ENCODE measurements at places on chromosomes 16 and 17. TPM values are rescaled to one million over a fixed set of nuclear protein-coding genes. Genes with fewer than 3 reads are reported as not detected.
A peak's percentile ranks its signal among the peaks of the same experiment; 100 is the strongest.

TBX6 gene
- total RNA-seq: 1.0 TPM

ASPA gene
- 2.5 TPM for total RNA-seq

DNA sequence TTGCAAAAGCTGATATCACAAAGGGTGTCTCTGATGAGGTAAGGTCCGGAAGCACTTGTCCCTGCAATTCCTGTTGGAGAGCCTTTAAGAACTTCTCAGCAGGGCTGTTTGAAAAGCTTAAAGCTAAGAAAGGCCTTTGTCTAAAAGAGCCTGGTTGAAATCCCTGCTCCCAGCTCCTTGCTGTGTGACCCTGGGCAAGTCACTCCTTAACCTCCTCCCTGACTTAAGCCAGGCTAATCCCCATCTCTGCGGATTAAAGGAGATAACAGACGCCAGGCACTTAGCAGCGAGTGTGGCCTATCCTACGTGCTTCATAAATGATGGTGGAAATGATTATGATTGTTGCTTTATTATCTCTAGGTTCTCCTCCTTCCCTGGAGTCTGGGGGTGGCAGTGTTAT is 368.0 kb upstream of the RBFOX1 start:
- DNase-seq: no peak

IGF2BP1 gene
- total RNA-seq: not detected

GRCh38 chr17:75872434-75873351 is 5.7 kb downstream of the TRIM47 start:
- DNase-seq: peak; percentile 89

GRCh38 chr17:41734949-41735313 is 488 bp upstream of the HAP1 start:
- no peak for DNase-seq

GRCh38 chr17:76946111-76946771 is 78.0 kb downstream of the MGAT5B start:
- DNase-seq: no peak

TUBG1 gene
- 49.1 TPM for total RNA-seq

DNA sequence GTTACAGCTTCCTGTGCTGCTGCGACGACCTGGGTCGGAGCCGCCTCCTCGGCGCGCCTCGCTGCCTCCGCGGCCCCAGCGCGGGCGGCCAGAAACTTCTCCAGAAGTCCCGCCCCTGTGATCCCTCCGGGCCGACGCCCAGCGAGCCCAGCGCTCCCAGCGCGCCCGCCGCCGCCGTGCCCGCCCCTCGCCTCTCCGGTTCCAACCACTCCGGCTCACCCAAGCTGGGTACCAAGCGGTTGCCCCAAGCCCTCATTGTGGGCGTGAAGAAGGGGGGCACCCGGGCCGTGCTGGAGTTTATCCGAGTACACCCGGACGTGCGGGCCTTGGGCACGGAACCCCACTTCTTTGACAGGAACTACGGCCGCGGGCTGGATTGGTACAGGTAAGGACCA is 746 bp downstream of the HS3ST2 start:
- peak; percentile 40 for DNase-seq

GRCh38 chr16:11142261-11142630 is 113.8 kb downstream of the SOCS1 start:
- no peak for DNase-seq

DNA sequence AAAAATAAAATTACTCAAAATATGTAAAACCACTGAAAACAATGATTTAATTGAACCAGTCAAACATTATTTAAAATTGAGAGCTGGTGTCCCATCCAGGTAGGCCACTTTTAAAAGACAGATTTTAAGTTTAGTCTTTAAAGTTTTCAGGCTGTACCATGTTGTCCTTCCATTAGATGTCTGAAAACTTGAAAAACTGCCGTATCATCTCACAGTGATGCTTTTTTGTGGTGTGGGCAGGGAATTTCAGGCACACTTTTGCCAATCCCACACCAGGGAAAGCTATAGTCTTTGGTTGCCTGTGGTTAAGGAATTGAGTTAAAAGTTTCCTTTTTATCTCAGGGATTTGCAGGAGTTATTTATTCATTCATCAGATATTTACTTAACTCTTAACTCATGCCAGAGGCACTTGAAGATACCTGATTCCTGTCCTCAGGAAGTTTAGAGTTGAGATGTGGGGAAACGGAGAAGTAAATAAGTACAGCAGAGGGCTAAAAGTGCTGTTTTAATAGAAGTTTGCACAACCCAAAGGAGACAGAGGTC is 3.2 kb downstream of the SNTB2 start:
- no peak for DNase-seq

- peak; percentile 87 for DNase-seq
These were observed at the start of gene PLCG2 for GRCh38 chr16:81778861-81779535. TSS of gene PLCG2 (plus strand) at chr16:81779291. CDS start at chr16:81785990, 6,699 bp downstream.

JUP gene
- 195 TPM for total RNA-seq

DNA sequence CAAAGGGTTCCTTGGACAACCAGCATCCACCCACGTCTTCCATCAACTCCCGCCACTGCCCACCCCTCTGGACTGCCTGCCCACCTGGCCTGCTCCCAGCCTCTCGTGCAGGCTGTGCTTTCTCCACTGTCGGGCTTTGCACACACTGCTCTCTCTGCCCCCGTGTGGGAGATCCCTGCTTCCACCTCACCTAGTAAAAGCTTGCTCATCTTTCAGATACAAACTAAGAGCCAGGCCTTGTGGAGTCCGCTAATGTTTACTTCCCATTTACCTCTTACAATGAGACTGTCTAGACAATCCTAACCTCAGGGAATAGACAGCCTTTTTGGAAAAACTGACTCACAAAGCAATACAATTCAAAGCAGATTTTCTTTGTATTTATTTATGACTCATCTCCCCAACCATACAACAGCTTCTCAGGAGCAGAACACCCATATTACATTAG is 67.6 kb downstream of the USP31 start:
- DNase-seq: no peak

DNA sequence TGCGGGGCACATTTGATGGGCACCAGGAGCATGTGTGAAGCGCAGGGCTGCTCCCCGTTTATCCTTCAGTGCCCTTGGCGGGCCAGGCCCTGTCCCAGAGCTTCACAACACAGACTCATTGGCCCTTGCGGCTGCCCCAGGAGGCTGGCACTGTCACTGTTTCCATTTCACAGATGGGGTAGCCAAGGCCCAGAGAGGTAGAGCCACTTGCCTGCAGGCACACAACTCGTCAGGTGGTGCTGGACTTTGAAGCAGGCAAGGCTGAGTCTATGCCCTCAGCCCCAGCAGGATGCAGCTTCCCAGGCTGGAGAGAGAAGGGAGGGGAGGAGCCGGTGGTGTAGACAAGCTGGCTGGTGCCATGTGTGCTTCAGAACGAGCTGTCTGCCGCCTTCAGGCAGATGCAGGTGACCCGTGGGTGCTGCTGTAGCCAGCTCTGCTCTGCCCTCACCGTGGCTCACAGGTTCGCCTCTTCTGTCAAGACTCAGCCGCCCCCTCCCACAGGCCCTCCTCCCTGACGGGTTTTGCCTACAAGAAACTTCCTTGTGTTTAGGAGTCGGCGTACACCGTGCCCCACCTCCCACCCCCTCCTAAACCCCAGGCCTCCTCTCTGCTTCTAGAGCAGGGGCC is 232.3 kb upstream of the CIBAR2 start:
- DNase-seq: no peak

DNA sequence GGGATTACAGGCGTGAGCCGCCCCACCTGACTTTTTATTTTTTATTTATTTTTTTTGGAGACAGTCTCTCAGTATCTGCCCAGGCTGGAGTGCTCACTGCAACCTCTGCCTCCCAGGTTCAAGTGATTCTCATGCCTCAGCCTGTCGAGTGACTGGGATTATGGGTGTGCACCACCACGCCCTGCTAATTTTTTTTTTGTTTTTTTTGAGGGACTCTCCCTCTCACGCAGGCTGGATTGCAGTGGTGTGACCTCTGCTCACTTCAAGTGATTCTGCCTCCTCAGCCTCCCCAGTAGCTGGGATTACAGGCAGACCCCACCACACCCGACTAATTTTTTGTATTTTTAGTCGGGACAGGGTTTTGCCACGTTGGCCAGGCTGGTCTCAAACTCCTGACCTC is 7.7 kb downstream of the ZNF207 start:
- DNase-seq: no peak

KRT20 gene
- not detected for total RNA-seq

DNA sequence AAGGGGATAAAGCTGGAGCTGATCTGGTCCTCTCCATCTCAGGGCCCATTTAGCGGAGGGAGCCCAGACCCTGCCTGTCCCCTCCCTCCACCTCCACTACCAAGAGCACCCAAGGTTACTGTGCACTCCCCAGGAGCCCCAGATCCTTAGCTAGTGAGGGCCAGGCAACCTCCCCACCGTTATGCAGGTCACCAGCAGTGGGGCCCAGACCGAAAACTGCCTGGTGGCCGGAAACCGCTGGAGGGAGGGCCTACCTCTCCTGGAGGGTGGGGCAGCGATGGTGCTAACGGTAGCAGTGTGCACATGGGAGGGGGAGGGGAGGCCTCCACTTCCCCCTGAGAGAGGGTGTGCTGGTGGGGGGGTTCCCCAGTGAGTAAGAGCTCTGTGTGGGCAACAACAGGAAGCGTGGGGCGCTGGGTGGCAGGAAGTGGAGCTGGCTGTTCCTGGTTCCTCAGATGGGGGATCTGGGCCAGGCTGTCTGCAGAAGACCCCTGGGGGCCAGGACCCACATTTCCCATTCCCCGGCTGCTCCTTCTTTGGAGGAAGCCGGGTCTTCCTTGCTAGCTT is 4.4 kb downstream of the FMNL1 start:
- DNase-seq: peak; percentile 86

Measured in Right ventricle myocardium superior (tissue), 1 donor.